Activated CD4-positive, alpha-beta T cell treated with anti-CD3 and anti-CD28 coated beads, Interleukin-2, Interleukin-4, amounts not matched to agents 100 ng/mL and 50 ng/mL, durations not matched to agents 16 hours and 8 hours (primary cell): ENCODE measurements at places on chromosomes 13 and 19.
A peak's percentile ranks its signal among the peaks of the same experiment; 100 is the strongest.

DNA sequence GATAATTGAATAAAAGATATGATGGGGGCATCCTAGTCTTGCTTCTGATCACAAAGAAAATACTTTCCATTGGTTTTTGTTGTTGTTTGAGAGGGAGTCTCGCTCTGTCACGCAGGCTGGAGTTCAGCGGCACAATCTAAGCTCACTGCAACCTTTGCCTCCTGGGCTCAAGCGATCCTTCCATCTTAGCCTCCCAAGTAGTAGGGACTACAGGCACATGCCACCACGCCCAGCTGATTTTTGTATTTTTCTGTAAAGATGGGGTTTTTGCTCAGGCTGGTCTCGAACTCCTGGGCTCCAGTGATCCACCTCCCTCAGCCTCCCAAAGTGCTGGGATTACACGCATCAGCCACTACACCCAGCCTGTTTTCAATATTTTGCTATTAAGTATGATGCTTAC is 17.1 kb upstream of the PSMC4 start:
- no peak for DNase-seq

- DNase-seq, result no peak
Observed at GRCh38 chr19:33212436-33213172, 13.0 kb downstream of the SLC7A10 start.

DNA sequence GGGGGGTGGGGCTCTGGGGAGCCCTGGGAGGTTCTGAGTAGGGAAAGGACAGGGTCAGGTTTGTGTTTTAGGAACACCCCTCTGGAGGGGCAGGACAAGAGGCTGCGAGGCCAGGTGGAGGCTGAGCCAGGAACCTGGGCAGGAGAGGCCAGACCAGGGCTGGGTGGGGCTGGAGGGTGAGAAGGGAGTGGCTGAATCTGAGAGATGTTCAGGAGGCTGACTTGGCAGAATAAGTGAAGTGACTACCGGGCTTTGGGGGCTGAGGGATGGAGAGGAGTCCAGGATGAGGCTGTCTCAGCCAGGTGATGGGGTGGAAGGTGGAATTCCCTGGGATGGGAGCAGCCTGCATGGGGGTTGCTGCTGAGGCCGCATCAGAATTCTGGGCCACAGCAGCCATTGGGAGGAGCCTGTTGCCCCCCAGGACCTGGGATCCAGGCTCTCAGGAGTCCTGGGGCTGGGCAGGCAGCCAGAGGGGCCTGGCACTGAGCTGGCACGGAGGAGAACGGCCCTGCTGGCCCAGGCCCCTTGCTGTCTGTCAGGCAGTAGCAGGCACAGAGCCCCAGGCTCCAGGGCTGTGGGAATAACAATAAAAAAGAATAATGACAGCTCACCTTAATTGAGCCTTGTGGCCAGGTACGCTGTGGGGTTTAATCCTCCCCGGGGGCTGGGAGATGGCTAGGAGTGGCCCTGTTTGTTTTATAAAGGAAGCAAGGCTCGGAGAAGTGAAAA is 3.3 kb downstream of the PPP5C start:
- peak; percentile 27 for DNase-seq

DNA sequence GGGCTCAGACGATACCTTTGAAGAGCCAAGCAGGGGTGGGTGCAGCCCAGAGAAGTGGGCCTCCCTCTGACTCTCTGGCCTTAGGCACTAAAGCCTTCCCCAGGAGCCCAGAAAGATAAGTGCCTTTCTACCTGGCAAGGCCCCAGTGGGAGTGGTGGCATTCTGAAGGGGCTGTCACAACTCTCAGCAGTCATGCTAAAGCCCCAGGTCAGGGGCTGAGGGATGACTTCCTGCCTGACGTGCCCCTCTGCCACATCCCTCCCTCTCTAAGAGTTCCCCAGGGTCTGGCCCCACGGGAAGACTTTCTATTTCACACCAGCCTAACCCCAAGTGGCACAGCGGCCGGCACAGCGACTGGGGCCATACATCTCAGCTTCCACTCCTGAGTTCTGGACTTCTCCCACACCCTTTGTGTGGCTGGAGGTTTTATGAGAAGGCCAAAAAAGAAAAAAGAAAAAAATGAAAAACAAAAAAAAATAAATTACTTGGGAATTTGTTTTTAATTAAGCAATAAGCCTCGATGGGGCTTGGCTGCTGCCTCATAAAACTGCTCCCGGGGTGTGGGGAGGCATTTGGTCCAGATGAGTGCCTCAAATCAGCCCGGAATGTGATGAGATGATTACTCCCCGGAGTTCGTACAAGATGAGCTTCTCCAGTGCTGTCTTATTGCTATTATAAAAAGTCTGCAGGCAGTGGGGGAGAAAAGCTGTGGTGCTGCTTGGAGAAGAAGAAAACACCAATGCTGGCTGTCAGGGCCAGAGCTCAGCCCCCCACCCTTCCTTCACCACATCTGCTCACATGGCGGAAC is 28.5 kb upstream of the PLEKHF1 start:
- no peak for DNase-seq

GRCh38 chr19:49344505-49345423 is 9.6 kb downstream of the CD37 start:
- no peak for DNase-seq

DNA sequence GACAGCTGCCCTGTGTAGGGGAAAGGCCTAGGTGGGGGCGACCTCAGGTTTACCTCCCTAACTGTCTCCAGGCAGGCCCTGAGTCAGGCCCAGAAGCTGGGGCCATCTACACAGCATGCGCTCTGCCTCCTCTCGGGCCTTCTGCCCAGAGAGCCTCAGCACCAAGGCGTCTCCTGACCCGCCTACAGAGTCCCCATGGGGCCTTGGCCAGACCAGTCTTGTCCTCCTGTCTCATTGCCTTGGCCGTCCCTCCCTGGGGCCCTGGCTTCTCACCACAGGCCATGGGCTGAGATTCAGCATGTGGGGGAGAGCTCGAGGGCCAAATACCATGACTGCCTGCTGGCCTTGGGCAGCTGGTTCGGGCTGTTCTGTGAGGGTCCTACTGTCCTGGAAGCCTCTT is 59.0 kb downstream of the SMARCA4 start:
- DNase-seq, result no peak

- DNase-seq, result no peak
Observed at GRCh38 chr13:99041788-99042187, 63.9 kb upstream of the DOCK9 start.

DNA sequence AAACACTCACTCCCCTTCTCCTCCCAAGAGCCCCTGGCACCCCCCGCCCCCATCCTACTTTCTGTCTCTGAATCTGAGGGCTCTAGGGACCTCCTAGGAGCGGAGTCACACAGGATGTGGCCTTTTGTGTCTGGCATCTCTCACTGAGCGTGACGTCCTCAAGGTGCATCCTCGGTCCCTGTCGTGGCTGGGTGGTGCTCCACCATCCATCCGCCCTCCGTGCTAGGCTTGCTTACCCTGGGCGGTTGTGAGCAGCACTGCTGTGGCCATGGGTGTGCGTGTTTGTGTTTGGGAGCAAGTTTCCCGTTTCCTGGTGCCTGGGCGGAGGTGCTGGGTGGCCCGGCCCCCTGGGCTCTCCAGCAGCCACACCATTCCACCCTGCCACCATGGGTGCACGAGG is 12.2 kb downstream of the PLEKHJ1 start:
- no peak for DNase-seq
